Activated CD4-positive, CD25-positive, alpha-beta regulatory T cell treated with anti-CD3 and anti-CD28 coated beads, Interleukin-2, amount 50 U/mL, for 72 hours (primary cell): ENCODE measurements at places on chromosomes 6 and 20.

DNA sequence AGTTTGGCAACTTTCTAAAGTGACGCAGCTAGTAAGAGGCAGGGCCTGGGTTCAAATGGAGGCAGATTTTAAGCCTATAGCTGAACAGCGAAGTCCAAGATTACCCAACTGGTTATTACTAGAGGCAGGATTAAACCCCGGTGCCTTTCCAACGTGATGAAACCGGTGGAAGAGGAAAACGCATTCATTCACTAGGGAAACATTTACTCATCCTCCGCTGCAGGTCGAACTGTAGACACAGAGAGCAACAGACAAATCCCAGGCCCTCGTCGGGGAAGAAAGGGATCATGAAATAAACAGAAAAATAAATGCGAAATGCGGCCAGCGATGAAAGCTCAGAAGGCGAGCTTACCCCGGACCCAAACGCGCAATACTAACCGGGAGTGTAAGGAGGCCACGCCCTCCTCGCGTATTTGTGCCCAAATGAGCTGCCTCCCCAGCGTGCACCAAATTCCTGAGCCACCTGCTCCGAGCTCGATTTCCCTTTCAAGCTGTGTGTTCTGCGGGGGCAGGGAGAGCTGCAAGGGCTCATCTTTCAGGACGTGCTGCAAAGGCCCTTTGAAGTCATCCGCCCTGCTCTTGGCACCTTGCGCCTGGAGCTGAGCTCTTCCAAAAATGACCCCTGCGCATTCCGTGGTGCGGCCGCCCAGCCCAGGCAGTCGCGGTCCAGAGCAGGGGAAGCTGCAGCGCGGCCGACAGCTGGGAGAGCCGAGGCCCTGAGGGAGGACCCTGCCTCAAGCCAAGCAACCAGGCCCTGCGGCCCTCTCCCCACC, 46.9 kb downstream of the PDYN start:
- no peak for DNase-seq

DNA sequence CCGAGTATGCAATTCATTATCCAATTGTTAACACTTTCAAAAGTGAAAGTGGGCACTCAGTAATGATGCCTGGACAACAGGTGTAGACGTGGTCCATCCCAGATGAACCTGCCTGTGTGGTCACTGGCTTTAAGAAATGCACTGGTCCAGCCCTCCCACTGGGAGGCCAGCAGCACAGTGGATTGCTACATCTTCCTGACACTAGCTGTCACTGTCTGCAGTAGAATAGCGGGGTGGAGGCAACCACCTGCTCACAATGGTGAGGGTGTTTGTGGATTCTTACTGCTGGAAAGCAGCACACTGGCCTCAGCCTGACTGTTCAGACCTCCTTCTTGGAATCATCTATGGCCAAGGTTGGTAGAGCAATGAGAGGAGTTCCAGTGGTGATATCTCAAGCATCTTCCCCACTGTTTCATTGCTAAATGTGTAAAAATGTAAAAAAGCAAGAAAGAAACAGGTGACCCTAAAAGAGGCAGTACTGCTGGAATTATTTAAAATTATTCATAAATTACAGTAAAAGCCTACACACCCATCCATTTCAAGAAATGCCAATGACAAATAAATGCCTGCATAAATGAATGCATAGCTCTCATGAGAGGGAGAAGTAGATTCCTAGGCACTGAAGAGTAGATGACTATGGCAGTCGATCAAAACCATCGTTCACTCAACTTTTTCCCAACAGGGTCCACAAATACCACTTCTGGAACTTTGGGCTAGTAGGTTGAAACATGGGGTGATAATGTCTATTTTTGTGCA, 228.0 kb upstream of the PLN start:
- DNase-seq: no peak

- no peak for DNase-seq
These were observed 31.5 kb upstream of the PAQR8 start for GRCh38 chr6:52330470-52330869.

GRCh38 chr6:75230484-75231325, 12.9 kb downstream of the COX7A2 start:
- no peak for DNase-seq

DNA sequence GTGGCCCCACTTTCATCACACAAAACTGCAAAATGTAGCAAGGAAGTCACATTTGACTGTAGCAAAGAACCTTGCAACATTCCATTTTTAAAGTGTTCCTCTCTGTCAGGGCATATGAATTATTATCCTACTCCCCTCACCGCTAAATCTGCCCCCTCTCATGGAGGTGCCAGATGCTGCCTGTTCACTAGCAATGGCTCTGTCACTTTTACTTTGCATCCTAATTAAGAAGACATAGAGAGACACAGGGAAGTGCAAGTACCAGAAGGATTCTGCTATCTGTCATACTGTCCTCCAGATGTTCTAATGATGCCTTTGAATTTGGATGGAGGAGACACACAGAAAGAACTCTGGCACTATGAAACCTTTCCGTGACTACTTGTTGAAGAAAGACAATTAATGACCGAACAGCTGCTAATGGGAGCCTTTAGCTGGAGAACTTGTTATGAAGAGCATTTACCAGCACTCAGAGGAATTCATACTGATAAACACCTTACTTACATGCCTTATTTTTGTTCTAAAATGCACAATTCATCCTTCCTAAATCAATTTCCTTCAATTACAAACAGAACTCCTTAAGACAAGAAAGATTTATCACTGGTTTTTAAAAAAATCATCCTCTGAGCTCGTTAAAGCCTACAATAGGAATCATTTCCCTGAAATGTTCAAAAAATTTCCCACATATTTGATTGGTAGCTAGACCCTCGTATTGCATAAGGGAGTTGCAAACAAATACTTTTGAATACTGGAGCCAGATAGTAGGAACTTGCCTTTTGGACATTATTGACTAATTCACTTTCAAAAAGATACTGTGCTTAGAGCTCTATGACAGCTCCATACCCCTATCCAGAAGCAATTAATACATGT, 292.6 kb downstream of the UBE3D start:
- no peak for DNase-seq

GRCh38 chr6:10271982-10272381, 142.9 kb downstream of the TFAP2A start:
- DNase-seq: no peak
